ENCODE measurements at places on chromosomes 4 and X.
A peak's percentile ranks its signal among the peaks of the same experiment; 100 is the strongest.

GRCh38 chr4:129213692-129214091 is 117.7 kb downstream of the C4orf33 start:
- no peak for DNase-seq

DNA sequence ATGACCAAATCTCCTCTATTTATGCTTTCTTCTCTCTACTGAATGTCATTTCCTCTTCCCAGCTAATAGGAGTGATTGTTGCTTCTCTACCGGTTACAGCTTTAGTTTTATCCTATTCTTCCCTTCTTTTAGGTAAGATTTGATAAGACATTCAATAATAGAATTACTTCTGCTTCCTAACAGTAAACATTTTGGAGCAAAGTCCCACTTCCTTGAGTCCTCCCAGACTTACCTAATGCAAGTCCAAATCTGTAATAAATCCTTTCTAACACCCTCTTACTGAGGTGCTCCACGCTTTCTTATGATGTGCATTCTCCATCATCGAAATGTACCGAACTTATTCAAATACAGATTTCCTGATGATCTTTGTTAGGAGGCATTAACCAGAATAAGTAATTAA is 79.2 kb upstream of the GPM6A start:
- DNase-seq, result no peak

GRCh38 chrX:73668779-73669178 is 105.8 kb downstream of the CHIC1 start:
- DNase-seq, result no peak

DNA sequence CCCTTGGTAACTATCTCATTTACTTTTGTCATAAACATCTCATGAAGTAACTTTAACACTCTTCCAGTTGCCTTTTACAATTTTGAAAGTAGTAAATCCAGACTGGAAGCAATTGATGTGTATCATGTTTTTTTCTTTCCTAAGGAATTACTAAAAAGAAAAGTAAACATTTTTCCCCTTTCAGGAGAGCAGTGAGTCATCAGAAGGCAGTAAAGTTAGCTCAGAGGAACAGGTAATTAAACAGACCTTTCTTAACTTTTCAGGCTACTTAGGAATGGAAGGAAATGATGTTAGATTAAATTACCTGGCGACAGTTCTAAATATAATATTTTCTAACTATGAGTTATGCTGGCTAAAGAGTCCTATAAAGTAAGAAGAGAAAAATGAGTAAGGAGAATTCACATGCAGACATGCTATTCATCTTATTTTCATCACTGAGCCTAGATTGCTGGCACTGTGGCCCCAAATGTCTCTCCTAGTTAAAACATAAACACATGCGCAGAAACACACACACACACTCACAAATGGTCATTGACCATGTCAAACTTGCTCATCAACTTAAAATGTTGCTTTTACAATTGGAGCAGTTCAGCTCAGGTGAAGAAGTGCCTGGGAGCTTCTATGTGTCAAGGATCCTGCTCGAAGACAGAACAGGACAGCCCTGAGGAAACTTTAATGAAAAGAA is 9.3 kb downstream of the DMP1 start:
- DNase-seq, result no peak

DNA sequence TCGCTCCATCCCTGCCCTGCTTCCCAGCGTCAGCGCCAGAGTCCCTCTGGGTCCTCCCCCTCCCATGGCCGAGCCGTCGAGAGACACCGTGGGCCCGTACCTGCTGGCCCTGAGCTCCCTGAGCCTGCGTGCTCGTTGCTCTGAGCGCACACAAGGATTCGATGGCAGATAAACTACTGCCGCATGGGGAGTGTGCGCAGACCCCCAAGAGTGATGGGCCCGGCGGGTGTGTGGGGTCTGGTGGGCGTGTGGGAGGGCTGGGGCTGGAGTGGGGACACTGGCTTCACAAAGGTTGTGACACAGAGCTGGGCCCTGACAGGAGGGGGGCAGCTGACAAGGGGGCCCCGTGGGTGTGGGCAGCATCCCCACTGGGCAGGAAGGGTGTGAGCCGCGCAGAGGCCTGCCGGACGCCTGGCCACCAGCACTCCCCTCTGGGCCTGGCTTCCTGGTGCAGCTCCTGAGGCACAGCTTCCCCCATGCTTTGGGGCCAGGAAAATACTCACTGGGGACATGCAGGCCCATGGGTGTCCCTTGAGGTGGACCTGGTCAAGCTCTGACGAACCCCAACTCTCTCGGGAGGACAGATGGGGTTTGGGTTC is 4.8 kb upstream of the RGS12 start:
- DNase-seq, result no peak

GRCh38 chr4:1973661-1974060 is 35.1 kb downstream of the NELFA start:
- DNase-seq, result no peak

DNA sequence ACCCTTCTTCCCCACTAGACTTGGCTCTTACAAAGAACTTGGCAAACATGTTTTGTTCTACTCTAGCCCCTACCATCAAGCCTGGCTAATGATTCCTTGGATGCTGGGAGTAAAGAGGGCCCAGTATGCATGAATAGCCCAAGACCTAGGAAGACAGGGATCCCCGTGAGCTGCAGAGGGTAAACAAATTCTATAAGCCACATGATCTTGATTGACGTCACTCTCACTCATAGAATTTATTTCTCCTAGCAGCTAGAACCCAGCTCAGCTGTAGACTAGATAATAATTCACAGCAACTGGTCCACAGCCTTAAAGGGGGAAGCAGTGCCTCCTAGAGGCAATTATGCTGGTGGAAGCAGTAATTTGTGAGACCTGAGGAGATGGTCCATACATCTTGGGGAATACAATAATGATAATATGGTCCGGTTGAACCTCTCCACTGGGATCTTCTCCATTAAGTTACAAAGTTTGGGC is 16.1 kb upstream of the USO1 start:
- DNase-seq, result peak; percentile 23

DNA sequence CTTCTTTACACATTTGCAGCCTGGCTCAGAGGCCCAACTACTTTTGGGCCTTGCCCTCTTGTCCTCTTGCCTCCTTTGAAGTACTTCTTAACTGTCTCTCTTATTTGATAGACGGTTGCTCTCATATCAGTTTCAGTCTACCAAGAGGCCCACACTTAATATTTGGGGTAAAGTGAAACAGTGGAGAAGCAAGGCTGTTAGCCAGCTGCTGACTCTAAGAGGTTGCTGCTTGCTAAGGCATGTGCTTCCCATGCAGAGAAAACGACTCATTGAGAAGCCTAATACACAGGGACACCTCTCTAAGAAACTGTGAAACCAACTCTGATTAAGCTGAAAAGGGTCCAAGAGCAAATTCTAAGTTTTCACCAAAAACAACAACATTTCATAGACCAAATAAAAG is 94.6 kb downstream of the PPP3CA start:
- no peak for DNase-seq

DNA sequence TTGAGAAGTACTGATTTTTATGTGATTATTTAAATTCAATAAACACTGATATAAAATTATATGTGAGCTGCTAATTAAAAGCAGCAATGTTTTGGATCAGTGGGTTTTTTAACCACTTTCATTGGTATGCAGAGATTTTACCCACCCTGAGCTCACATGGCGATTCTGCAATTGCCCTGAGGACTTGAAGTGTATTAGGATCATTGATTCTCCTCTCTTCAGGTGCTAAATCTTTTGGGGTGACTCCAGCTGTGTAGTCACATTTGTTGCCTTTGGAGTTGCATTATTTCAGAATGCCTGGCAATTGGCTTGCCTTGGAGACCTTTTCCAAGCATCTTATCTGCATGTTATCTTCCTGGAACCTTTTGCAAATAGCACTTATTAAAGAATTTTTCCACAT is 51.3 kb downstream of the UGT8 start:
- no peak for DNase-seq

- no peak for DNase-seq
These were observed 300.5 kb downstream of the TRIML1 start for GRCh38 chr4:188439641-188440311.

DNA sequence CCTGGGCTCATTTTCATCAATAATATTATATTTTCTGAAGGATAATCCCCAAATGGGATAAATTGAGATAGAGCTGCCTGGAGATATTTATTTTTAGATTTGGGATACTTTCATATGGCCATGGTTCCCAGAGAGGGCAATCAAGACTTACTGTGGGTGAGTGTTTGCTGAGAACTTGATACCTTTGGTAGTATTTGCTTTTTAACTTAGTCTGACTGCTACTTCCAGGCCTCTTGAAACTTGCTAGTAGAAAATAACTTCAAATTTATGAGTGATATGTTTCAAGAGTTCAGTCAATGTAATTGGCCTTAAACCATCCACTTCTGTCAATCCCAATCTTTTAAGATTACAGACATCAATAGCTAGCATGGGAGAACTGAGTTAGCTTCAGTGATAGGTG is 181.6 kb upstream of the POU3F4 start:
- DNase-seq, result no peak

DNA sequence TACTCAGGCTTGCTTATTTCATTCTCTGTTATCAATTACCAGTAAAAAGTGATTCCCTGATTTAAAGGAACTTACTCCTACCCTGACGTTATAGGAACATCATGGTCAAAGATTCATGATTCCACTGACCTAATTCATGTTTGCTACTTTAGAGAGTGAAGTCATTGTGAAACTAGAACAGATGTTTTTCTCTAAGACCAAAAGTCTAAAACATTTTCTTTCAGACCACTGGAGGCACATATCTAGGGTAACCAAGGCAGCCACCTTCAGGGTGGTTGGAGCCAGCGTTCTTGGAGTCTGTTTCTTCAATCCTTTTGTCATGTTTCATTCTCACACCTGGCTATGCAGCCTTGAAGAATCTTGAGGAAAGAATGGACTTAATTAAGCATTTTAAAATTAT is 77.8 kb downstream of the GALNTL6 start:
- DNase-seq, result peak; percentile 15

DNA sequence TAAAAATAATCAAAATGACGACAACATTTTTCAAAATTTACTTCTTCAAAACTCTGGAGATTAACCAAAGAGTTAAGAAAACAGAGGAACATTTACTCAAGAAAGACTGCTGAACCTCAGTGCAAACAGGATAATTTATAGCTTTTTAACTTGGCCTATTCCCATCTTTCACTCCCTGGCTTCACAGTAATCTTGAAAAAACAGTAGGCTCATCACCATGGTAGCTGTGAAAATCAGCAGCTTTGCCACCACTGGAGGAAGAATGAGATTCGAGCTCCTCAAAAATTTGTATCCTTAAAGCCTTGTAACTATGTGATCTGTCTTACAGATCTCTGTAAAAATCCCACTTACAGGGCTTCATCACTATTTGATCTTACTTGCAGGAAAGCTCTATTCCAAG is 447.7 kb upstream of the CTSO start:
- no peak for DNase-seq

DNA sequence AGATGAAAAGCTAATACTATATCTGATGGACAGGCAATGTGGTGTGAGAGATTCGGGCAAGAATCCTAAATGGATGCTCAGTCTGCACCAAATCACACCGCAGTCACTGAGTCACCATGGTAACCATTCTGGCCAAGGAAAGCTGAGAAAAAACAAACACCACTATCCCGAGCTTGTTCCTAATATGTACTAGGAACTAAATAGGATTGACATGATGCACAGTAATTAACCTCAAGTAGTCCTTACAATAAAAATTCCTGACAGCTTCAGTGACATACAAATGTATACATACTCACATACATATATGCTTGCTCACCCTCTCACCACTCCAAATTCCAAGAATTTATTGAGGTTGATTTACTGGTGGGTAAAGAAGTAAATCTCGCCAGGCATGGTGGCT is 1.1 kb upstream of the RAB40A start:
- no peak for DNase-seq

DNA sequence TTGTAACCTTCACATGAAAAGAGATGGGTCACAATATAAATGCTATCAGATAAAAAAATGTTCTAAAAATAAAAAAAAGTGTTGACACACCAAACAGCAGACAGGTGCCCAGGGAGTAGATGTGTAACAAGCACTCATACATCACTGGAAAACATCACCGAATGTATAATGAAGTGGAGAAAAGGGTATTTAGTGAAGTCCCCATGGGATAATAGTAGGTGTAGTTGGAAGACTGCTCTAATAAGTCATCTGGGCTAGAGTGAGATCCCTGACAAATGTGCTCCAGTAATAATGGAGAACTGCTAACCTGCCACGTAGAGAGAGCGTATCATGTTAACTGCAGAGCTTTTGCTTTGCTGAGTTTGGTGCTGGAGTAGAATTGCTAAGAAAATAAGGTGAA is 152.0 kb downstream of the GRIA2 start:
- DNase-seq, result no peak

DNA sequence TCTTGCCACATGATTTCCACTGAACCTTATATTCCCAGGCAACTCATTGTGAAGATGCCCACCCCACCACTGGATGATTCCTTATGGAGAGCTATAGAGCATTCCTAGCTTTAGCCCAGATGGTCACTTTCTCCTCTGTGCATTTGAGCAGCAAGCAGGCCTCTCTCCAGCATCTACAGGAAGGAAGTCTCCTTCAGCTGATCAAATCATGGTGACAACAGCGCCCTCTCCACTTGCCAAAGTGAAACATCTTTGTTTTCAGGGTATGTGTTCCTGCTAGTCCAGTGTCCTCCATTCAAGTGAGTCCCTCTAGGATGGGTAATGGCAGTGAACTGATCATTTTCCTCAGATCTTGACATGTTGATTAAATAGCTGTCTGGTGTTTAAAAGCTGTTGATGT is 10.9 kb upstream of the SYTL5 start:
- DNase-seq, result no peak

DNA sequence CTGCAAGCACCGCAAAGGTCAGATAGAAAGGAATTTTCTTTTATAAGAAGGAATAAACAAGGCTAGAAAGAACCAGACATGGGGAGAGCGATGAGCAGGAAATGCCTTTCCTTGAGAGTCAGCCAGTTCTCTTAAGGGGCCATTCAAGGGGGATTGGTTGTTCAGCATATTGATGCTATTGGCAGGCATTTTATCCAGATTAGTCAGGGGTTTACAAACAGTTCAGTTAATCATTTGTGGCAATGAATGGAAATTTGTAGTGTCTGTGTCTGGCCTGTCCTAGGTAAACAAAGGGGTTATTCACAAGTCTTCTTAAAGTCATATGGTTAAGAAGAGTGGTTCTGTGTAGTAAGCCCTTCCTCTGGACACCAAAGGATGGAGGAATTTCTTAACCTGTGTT is 184.7 kb upstream of the FRMPD4 start:
- DNase-seq, result no peak

DNA sequence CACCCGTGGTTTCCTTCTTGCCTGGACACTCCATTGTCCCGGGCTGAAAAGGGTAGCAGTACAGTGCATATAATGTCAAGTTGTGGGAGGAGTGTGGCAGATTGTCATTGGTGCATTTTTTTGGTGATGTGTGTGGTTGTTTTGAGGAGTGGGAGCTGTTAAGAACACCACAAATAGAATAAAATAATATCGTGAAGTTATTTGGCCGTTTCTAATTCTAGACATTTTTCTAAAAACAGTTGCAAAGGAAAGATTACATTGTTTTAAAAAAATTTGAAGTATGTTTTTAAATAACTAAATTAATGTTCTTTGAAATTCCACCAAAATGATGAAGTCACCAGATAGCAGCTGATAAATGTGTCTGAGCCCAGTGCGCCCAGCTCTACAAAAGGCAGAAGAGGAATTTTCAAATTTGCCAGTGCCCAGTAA is 1.3 kb downstream of the PKD2 start:
- peak; percentile 32 for DNase-seq

Measured in GM13977 (cell line).